Activated T-cell treated with anti-CD3 and anti-CD28 coated beads for 1 hour (primary cell): ENCODE measurements at places on chromosomes 7 and 10.
A peak's percentile ranks its signal among the peaks of the same experiment; 100 is the strongest.

DNA sequence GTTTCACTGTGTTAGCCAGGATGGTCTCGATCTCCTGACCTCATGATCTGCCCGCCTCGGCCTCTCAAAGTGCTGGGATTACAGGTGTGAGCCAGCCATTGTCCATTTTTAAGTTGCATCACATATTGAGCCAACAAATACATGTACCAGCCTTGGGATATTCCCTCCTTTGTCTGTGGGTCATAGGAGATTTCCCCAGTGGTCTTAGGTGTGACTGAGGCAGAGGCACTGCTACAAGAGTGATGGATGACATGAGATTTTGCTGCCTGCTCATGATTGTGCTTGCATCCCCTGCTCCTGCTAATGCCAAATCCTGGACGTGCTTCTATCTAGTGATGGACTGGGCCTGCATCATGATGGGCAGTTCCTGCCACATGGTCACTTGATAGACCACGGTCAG, 10.7 kb upstream of the GIMAP6 start:
- no peak for DNase-seq

DNA sequence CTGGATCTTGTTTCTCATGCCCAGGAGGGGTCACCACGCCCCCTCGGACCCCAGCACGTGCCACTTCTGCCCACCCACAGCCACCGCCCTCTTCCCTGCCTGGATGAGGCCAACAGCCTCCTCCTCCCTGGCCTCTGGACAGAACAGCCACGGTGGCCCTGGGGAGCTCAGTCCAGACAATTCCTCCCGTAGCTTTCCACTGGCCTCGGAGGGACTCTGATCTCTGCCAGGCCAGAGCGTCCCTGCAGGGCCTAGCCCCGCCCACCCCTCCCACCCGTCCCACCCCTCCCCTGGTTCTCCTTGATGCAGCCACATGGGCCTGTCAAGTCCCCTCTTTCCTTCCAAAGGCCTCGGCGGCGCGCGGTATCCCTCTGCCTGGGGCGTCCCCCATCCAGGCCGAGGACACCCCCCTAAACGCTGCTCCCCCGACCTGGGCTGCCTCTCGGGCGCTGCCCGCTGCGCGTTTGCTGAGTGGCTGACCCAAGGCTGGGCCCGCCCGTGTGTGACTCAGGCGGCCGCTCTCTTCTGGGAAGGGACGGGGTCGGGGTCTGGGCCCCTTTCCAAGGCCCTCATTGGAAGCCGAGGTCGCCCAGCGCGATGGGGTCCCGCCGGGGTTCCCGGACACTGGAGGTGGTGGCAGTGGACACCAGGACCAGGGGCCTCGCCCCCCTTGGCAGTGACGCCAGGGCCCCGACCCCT, 557 bp downstream of the TMEM120A start:
- no peak for DNase-seq

GRCh38 chr10:122555442-122555841, 5.1 kb upstream of the DMBT1 start:
- DNase-seq, result no peak

GRCh38 chr10:117830205-117830604, 216.5 kb downstream of the RAB11FIP2 start:
- DNase-seq, result no peak

DNA sequence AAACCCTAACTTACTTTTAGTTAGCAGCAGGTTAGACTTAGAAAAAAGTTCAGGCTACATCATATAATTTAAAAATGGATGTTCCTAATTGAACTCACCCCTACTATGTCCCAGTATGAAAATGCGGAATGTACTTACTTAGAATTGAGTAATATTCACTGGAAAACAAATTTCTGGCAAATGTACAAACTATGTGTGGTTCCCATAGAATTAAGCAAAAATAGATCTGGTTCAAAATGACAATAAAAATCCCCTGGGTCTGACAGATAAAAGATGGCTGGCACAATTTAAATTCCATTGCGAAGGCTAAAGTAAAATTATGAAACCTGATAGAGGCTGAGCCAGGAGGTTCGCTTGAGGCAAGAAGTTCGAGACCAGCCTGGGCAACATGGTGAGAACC, 42.4 kb upstream of the PRKAR2B start:
- DNase-seq, result no peak

GRCh38 chr10:5293691-5294550, 70.8 kb upstream of the UCN3 start:
- DNase-seq, result peak; percentile 63
